ENCODE measurements at places on chromosomes 5 and 9.

DNA sequence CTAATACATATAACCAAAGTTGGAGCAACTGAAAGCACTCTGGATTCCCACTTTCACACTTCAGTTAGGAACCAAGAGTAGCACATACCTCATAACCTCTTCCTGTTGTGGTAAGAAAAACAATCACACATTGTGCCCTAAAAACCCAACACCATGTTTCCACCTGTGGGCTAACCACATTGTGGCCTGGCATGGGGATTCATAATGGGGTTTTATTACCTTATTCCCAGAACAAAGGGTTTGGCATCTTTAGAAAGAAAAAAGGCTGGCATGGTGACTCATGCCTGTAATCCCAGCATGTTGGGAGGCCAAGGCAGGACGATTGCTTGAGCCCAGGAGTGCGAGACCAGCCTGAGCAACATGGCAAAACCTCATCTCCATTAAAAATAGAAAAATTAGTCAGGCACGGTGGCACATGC is 60.6 kb downstream of the HSD17B3 start:
- peak; percentile 80 for DNase-seq

GRCh38 chr5:104178829-104179456 is 616.4 kb upstream of the NUDT12 start:
- no peak for DNase-seq

DNA sequence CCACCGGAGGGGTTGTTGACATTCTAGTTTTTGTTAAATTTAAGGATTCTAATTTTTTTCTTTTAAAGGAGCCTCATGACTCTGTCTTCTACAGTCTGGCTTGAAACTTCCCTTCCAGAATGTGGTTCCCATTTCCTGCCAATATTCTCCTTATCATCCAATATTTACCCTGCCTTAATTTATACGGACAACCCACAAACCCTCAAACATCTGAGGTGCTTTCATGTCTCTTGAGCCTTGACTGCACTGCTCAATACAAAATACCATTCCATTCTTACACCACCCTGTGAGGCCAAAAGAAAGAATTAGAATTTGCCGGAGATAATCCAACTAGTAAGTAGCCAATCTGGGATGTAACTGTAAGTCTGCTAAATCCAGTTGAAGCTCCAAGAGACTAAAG is 346.5 kb downstream of the SPOCK1 start:
- DNase-seq: no peak

DNA sequence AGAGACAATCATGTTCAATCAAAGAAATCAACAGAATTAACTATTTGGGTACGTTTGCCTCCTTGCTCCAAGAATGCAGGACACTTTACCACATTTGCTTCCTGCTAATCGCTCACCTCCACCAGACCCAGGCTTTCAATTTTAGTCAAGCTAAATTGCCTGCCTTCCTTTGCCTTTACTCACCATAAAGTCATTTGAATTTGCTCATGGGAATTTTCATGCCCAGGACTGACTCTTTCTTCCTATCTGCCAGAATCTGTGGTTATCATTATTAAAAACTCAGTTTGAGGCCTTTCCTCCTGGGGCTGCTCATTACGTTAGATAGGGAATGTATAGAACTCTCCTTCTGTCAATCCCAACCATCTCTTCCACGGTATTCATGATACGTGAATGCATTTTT is 1935.3 kb upstream of the WWC1 start:
- no peak for DNase-seq

DNA sequence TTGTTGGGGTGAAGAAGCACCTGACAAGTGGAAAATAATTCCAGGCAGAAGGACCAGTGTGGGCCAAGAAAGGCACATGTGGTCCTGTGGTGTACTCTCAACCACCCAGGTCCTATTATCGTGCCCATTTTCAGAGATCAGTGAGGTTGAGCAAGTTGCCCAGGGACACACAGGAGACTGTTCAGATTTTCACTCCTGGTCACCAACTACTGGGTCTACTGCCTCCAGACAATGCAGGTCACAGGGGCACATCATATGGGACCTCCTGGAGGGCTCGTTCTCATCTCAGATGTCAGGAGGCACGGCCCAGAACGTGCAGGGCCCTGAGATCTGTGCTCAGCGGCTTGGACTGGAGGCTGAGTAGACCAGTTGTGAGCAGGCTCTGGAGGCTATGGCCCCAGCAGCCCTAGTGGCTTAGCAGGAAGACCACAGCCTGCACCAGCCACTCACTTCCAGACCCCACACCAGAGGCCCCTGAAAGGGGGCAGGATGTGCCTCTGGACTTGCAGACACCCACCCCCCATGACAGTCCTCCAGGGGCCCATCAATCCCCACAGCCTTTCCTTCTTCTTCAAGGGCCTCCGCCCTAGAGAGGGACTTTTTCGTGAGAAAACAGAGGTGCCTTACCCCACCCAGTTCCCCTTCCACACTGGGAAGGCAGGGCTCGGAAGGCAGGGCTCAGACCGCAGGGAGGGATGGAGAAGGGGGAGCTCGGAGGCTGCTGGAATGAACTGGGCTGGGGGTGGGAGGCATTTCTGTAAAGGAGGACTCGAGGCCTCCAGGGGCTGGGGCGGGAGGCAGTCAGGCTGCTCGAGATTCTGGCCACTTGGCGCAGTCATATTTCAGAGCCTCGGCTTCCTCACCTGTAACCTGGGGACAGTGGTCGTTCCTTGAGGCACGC is 82.7 kb upstream of the NEURL1B start:
- no peak for DNase-seq

- DNase-seq: no peak
These were observed 46.8 kb upstream of the GRAMD2B start for GRCh38 chr5:126376443-126376842.

DNA sequence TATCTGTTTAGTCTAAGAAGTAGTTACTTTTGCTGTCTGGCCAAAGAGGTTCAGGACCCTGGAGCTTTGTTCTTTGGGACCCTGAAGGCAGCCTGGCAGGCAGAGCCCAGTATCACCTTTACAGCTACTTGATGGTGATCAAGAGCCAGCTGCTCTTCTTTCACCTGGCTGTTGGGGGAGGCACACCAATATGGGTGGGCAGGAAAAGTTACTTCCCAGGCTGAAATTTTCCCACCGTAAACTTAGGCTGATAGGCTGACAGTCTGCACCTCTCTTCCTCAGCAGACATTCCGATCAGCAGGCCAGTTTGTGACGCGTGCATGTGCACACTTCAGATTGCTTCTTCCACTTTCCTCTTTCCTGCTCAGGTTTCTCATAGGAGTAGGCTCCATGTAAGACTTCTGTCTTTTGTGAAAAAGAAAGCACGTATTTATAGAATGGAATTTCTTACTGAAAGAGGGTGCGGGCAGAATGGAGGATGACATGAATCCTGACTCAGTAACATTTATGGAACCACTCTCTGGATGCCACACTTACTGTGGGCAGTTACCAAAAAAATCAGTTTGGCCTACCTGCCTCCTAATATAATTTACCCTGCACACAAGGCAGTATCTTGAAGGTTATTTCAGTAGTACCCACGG is 223.9 kb upstream of the DMRT1 start:
- no peak for DNase-seq

DNA sequence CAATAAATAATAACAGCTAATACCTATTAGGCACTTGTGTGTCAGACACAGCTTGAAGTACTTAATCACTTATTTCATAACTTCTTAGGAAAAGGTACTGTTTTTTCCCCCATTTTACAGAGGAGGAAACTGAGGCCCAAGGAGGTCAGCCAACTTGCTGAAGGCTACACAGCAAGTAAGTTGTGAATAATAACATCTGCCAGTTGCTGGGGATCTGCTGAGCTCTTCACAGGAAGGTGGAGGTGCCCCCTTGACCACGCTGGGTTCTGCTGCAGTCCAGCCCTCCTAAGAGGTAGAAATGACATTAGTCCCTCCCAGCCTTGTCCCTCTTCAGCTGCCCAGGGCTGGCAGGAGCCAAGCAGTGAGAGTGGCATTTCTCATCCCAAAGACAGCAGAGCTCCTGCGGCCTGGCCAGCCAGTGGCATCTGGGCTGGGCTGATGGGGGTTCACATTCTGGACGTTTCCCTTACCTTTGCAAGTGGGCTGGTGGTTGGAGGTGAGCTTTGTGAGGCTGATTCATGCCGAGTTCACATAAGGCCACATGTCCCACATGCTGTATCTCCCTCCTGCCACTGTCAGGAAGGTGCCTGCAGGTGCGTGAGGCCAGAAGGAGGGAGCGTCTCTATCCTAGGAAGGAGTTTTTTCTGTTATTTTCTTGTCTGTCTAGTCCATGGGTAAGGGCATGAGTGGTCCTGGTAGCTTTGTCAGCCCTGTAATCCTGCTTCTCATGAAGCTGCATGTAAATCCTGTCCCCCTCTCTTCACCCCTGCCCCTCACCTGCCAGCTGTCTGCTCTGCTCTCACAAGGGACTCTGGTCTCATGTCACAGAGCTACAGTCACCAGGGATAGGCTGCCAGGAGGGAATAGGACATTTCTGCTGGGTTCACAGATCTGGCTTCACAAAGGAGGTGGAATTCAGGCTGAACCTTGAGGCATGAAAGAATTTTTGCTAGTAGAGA is 171.7 kb downstream of the MACROH2A1 start:
- no peak for DNase-seq

DNA sequence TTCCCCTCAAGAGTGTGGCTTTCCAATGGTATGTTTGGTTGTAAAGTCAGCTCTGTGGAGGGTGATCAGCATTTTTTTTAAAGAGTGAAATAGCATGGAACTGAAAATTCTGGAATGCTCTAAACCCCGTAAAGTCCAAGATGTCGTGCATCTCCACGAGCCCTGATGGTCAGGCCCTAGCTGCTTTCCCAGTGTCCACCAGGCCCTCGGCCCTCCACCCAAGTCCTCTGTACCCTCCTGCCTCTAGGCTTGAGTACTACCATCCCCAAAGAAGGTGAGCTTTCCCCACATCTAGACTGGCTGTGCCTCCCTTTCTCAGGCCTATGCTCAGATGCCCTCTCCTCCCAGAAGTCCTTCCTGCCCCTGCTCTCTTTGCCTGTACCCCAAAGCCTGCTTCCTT is 280.3 kb downstream of the GADD45G start:
- no peak for DNase-seq

- no peak for DNase-seq
These were observed 136.0 kb downstream of the SCAMP1 start for GRCh38 chr5:78496373-78496772.

DNA sequence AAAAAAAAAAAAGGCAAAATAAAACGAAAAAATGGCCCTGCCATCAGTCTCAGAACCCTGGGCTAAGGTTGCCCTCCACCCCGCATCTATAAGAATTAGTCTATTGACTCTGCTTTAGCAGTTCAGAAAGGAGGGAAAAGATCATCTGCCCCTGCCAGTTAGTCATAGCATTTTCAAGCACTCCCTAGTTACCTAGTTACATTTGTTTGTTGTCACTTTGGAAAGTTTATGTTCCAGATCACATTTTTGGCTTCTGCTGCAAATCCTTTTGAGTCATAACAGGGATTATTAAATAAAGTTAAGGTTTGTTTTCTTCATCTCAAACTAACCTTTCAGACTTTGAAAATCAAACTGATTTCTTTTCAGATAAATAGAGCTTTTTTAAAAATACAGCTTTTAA is 52.1 kb downstream of the AQP7 start:
- no peak for DNase-seq

- no peak for DNase-seq
These were observed 399.0 kb downstream of the MED10 start for GRCh38 chr5:5979377-5979760.

DNA sequence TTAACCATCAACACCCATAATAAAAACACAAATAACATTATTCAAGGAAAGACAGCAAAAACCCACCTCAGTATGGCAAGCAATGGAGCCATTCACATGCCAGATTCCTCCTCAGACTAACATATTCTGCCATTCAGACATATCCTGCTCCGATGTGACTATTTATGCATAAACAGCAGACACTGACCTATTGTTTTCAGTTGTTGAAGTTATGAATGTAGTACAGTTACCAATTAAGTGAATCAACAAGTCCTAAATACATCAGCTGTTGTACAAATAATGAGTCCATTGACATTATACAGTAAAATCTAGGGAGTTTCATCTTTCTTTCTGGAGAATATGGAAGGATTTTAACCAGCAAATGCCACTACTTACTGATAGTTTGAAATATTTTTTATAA is 131.7 kb downstream of the DENND1A start:
- no peak for DNase-seq

GRCh38 chr9:35801328-35802128 is 10.1 kb downstream of the NPR2 start:
- DNase-seq: no peak

- DNase-seq: no peak
These were observed 45.9 kb upstream of the CEMIP2 start for GRCh38 chr9:71814226-71814625.

GRCh38 chr5:146098047-146098446 is 7.3 kb downstream of the PLAC8L1 start:
- no peak for DNase-seq

GRCh38 chr9:122815544-122815943 is 12.8 kb downstream of the PDCL start:
- no peak for DNase-seq

- no peak for DNase-seq
These were observed 75.3 kb downstream of the LHFPL2 start for GRCh38 chr5:78573318-78573717.

- peak; percentile 33 for DNase-seq
These were observed 116.0 kb downstream of the PSD2 start for GRCh38 chr5:139911425-139912120.

GRCh38 chr9:90287567-90288274 is 354.9 kb downstream of the DIRAS2 start:
- DNase-seq: no peak

GRCh38 chr5:146048994-146049703 is 56.2 kb downstream of the PLAC8L1 start:
- DNase-seq: no peak
